Erythroblast (primary cell): ENCODE measurements at places on chromosomes 4 and X.

- DNase-seq = no peak
These were observed 204.7 kb downstream of the TLL1 start for GRCh38 chr4:166077782-166078181.

GRCh38 chr4:123649645-123650391 lies 253.2 kb downstream of the SPRY1 start:
- DNase-seq = no peak

DNA sequence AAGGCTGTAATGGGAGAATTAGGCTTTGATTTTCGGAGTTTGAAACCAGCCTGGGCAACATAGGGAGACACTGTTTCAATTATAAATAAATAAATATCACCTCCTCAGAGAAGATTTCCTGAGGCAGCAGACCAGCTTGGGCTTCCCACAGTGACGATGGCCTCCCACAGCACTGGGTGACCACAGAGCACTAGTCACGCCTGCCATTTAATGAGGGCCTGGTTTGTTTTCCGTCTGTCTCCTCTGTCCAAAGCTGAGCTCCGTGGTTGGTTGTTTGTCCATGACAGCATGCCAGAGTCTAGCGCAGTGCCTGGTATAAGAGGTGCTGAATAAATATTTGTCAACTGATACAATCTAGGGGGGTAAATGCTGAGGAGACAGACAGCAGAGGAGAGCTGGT lies 10.4 kb upstream of the PDGFRA start:
- DNase-seq = no peak

DNA sequence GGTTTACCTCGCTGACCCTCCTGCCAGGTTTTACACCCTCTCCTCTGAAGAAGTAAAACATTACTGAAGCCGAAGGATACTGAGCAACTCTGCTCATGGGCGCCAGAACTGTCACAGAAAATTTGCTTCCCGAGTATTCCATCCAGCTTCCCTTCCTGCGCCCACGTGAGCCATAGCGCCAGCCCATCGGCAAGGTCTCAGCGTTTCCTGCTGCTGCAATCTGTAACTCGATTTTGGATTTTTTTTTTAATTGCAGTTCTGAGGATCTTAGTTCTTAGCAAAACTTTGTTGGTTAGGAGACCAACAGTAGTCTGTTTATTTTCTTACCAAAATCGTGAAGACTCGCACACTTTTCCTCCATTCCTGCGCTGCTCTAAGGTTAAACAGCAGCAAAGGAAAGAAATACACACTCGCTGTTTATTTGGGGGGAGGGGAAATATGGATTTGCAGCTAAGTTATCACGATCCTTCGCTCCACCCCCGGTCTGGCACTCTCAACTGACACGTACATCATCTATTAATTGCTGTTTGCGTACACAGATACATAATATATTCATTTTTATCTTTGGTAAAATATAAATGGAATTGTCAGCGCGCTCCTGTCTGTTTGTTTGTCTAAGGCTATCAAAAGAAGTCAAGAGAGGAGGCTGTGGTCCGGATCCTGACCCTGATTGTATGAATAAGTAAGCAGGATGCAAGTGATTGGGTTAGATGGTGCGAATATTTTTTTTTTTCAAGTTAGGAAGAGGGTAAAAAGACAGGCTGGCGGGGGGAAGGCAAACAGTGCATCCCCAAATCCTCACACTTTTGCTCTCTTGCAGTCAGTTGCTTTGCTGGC lies at the start of gene TLL1:
TLL1 (plus strand) TSS at position 777 of the 837 bp plus-strand sequence. CDS start 668 bp downstream, outside the sequence.
- DNase-seq = no peak

DNA sequence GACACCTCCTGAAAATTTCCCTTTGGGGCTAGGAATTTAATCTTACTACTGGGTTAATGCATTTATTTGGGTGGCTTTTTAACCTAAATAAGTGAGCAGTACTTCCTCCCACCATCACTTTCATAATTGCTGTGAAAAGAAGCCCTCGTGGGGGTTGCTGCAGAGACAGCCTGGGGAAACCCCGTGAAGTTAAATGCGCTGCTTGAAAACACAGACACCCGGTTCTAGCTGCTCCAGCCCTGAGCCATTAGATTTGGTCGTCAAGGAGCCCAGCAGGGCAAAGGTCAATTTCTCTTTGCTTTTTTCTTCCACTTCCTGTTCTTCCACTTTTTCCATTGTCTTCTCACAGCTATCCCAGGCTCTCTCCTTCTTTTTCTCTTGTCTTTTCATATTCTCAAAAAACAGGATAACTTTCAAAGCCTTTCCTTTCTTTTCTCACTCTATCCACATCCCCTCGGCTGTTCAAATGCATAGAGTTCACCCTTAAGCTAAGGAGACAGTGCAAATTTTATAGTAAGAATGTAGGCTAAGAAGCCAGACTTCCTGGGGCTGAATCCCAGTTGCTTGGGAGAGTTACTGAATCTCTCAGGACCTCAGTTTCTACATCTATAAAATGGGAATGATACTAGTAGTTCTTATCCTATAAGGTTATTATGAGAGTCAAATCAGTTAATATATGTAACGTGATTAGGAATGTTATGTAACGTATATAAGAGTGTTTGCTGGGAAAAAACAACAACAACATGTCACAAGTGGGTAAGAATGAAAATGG lies 91.5 kb upstream of the ZNF827 start:
- no peak for DNase-seq

GRCh38 chr4:89879215-89879614 lies 15.4 kb upstream of the MMRN1 start:
- DNase-seq = no peak

DNA sequence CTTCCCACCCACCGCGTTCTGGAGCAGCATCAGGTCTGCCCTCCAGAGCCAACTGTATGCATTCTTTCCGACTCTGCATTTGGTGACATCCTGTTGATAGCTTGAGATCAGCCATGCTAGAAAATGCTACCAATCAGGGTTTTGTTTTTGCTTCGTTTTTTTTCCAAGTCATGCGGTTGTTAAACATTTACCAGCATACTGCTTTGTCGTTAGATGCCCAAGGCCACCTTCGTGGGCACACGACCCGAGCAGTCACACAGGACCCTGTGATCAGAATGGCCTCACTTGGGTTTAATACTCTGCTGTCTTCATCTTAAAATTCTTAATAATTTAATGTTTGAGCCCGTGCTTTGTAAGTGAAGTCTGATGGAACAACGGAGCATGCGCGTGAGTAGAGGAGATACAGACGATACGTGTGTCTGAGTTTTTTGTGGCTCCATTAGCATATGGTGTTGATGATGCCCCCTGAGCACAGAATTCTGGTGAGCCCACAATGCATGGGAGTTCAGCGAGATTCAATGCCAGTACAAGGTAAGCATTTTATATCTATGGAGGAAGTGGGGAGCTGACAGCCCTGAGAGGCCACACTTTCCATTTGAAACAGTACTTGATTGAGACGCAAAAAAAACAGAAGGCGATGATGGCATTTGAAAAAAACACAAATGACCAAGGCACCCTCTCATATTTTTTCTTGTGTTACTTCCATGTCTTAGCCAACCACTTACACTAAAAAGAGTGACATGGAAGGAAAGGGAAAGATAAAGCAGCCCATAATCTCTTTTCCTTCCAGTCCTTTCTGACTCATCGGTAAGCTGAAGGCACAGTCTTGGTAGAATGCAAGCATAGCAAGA lies 323.6 kb downstream of the BCOR start:
- no peak for DNase-seq

DNA sequence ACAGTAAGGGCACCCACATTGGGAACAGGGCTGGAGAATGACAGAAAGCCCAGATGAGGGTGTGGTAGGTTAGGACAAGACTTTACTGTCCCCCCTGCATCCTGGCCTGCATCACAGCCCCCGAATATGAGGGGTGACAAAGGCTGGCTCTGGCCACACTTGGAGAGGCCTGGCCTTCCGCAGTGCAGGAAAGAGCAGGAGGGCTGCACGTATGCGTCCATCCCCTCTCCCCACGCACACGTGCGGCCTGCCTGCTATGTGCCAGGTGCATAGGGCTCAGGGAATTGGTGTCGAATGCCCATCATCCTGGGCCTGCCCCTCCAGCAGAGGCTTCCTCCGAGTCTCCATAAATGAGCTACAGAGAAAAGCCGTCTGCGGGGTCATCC lies 80.5 kb downstream of the ABLIM2 start:
- DNase-seq = no peak

DNA sequence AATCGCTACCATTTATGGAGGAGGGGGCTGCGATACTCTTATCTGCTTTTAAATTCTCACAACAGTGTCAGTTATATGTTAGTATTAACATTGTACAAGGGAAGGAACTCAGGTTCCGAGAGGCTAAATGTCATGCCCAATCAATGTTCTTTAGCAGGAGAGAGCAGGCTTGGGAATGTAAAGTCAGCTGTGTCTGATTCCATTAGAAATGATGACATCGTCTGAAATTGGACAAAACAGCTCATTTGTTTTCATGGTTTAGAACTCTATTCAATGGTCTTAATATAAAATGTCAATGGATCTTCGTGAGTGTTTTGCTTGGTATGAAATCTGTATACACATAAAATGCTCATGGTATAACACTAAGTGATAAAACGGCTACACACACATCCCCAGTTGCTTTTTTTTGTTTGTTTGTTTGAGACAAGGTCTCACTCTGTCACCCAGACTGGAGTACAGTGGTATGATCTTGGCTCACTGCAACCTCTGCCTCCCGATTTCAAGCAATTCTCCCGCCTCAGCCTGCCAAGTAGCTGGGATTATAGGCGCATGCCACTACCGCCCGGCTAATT lies 11.9 kb upstream of the SH3KBP1 start:
- peak; percentile 7 for DNase-seq

- no peak for DNase-seq
These were observed 155.2 kb upstream of the GK2 start for GRCh38 chr4:79563219-79563618.

DNA sequence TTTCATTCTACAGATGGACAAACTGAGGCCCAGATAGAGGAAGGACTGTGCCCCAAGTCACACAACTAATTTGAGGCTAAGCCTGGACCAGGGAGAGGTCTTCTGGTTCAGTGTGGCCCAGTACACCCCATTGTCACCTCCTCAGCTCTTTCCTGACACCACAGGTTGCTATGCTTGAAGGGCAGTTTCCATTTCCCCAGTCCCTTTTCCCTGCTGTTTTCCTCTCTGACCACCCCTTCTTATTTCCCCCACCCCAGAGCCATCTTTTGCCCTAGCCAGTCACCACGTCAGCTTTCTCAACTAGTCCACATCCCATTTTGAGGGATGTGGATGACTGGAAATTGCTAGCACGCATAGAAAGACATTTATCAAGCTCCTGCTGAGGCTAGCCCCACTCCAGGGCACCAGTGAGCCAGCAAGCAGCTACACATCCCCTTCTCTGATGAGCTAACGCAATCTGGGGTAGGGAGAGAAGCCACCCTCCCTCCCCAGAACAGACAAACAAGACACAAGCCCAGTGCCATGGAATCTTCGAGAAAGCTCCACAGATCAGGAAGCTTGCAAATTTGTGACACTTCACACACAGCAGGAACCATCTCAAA lies 1.3 kb downstream of the GABRE start:
- no peak for DNase-seq

DNA sequence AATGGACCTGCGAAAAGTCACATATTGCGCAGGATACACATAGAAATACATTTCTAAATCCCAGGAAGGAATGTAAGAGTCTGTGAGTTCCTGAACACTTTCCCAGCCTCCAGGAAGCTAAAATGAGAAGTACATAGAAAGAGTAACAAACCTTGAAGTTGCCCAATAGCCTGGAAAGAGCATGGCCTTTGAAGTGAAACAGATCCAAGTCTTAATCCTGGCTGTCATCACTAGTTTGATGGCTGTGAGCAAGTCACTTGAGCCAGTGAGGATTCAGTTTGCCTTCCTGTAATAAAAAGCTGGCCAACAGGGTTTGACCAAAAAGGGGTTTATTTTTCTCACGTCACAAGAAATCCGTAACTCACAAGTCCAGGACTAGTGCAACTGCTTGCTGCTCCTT lies 69.8 kb downstream of the ARHGEF38 start:
- no peak for DNase-seq

DNA sequence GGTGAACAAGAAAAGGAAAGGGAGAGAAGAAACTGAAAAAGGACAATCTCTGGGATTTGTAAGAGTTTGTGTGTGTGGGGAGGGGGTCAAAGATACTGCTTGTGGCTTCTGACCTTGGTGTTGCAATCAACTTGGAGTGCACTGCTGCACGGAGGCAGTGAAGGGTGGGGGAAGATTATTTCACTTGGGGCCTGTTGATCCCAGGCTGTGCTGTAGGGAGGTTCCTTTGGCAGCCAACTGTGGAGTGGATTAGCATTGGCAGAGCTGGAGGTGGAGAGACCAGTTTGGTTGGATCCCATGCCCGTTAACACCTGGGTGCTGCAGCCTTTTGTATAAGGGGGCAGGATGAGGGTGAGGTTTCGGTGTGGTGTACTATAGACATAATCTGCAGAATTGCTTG lies 38.2 kb downstream of the AFF1 start:
- DNase-seq = peak; percentile 62

DNA sequence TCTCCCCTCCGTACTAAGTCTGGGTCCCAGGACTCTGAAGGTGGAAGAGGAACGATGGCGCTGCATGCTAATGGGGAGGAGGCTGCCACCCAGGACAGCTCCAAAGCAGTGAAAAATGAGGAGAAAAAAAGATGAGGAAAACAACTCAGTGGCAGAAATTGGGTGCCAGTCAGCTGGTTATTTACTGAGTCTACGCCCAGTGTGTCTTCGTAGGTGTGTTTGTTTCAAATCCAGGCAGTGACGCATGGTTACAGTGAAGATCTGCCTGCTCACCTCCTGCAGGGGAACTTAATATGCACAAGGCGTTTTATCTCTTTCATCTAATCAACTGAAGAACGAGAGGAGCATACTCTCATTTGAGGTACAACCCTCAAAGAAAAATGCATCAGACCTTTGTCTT lies 70.9 kb upstream of the FBXW7 start:
- DNase-seq = peak; percentile 29
